ENCODE measurements at places on chromosomes 3 and 15.

GRCh38 chr3:12861611-12862010, 20.2 kb upstream of the RPL32 start:
- DNase-seq, result no peak

DNA sequence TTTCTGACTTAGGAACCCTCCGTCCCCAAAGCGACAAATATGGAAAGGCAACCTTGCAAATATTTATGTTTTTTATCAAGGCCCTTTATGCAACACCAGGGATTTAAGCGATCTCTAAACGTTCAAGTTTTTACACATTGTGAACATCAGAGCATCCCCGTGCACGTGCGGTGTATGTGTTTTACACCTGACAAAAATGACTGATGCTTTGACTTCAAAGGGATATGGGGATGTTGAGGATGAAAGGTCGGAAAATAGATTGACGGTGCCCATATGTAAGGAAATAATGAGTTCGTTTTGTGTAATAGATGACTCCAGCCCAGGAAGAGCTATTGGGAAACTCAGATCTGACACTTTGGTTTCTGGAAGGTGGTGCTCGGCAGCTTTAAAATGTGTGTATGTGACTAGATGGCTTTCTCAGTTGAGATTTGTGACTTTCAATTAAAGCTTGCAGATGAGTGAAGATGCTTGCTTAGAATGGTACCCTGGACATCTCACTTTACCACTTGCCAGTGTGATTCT, 866 bp downstream of the SLC49A4 start:
- DNase-seq, result no peak

- DNase-seq, result no peak
Measured at GRCh38 chr3:136141891-136142290, 54.2 kb downstream of the MSL2 start.

DNA sequence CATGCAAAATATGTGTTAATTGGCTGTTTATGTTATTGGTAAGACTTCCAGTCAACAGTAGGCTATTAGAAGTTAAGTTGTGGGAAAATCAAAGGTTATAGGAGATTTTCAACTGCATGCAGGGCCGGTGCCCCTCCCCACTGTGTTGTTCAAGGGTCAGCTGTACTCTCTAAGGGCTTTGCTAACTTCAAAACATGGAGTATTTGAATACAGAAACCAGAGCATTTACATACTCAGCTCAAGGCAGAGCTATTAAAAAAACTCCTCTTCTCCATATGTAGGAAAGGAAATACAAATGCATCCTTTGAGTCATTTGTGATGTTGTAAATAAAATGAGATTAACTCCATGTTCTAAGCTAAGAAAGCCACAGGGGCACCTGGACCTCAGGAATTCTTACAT, 16.8 kb downstream of the IL17RB start:
- no peak for DNase-seq

- DNase-seq, result no peak
Measured at GRCh38 chr3:69236812-69237707, 114.7 kb upstream of the LMOD3 start.

DNA sequence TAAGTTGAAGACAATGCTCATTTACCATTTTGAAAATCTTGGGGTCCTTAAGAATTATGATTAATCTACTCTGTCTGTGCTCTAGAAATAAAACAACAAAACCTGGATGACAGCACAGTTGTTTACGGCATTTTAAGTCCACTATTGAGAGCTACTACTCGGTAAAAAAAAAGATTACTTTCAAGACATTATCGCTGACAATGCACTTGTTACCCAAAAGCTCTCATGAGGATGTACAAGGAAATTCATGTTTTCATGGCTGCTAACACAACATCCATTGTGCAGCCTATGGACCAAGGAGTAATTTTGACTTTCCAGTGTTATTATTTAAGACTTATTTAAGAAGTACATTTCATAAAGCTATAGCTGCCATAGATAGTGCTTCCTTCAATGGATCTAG, 221.3 kb downstream of the GRM7 start:
- no peak for DNase-seq

DNA sequence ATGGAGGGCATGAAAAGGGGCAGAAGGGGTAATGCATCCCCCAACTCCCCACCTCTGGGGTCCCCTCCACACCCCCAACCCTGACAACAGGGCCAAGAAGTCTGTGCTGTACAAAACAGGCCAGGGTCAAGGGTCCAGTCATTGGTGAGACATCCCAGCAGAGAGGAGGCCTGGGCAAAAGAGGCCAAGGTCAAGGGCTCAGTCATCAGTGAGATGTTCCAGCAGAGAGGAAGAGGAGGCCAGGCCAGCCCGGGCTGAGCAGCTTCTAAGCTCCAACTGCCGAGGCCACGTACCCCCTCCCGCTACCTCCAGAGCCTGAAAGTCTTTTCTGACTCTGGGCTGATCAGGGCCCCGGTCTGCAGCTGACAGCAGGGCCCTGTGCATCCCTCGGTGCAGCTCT, 52.4 kb downstream of the LHFPL4 start:
- DNase-seq, result no peak

- no peak for DNase-seq
Measured at GRCh38 chr3:133401374-133402135, 1.7 kb downstream of the BFSP2 start.

Data from NCI-H774 (cell line).